ENCODE measurements at places on chromosomes 2 and 18.

DNA sequence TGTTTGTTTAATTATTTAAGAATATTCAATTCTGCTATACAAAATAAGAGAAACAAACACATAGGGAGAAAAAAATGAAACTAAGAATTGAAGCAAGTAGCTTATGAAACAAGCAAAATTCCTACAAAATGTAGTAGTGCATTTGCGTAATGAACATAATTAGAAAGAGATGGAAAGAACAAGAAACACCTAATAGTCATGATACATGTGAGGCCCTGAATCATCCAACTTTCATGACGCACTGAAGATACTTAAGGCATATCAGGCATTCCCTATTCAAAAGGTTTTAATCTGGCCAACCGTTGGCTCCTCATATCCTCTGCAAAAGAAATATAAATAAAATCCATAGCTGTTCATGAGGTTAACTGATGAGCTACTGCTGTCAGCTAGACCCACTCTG, 14.5 kb upstream of the NAB1 start:
- no peak for DNase-seq

GRCh38 chr18:78129260-78129659, 850.4 kb upstream of the SALL3 start:
- no peak for DNase-seq

DNA sequence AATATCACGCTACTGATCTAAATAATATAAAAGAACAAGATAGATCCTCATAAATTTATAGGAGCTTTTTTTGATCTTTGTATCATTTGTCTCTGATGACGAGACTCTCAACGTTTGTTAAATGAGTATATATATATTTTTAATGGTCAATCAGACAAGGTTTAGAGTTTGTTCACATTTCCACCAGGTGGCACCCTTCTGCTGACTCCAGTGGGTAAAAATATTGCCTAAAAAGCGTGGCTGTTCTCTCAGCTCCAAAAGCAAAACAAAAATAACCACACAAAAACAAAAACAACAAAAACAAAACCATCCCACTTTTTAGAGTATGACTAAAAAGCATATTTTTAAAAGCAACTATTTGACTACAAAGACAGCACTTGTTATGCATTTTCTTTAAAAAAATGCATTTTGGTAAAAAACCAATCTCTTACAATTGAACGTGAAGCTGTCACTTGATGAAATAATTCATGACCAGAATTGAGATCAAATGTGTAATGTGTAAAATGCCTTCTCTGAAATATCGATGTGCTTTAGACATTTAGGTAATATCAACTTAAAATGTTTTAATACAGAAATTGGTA, 723.2 kb downstream of the DPP10 start:
- DNase-seq: no peak

GRCh38 chr18:42228581-42228980, 273.5 kb downstream of the PIK3C3 start:
- DNase-seq: no peak

DNA sequence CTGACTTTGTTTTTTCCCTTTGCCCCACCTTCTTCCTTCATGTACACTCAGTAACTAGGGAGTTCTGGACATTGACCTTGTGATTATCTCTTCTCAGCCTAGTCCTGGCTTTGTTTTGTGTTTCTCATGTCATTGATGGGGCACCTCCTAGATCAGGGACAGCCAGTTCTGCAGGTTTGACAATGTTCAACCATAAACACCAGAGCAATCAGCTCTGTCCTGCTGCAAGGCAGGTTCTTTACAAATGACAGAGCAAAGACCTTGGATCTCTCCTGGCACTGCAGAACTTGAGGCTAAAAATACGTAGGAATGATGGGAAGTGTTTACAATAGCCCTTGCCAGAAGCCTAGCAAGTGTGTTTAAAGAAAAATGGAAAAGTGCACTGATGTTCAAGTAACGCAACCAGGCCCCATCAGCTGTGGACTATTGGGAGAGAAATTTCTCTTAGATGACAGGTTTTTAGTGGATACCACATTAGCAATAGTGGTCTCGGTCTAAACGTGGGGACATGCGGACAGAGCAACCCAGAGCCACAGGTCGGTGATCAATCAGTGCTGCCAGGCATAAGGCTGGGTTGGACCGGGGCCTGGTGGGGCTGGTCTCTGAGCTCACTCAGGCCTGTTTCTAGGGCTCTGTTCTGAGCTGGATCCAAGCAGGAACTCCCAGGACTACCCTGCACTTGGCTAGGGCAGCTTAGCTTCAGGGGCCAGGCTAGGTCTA, 76.8 kb downstream of the SOWAHC start:
- DNase-seq: no peak

GRCh38 chr2:44119878-44120277, 48.8 kb upstream of the PPM1B start:
- DNase-seq: no peak

DNA sequence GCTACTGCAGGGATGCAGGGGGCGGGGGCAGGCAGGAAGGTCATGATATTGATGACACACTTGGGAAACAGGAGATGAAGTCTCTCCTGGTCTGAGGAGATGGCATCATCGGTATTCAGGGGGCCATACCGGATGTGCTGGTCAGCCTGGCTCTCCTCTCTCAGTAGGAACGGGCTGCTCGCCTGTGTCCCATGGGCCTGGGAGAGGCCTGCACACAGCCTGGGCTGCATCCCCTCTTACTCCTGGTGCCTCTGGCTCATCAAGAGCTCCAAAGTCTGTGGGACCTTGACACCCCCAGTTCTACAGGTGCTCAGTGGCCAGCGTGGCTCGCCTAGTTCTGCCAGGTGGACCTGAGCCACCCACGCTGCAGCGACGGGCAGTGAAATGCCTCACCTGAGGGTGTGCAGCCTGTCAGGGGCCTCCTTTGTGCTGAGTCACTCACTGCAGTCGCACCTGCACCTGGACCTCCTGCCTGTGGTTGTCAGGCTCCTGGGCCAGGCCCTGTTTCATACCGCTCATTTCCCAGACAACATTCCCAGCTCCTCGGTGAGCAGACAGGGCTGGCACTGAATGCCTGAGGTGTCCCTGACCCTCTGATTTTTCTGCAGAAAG, 18.6 kb upstream of the CNDP1 start:
- no peak for DNase-seq

DNA sequence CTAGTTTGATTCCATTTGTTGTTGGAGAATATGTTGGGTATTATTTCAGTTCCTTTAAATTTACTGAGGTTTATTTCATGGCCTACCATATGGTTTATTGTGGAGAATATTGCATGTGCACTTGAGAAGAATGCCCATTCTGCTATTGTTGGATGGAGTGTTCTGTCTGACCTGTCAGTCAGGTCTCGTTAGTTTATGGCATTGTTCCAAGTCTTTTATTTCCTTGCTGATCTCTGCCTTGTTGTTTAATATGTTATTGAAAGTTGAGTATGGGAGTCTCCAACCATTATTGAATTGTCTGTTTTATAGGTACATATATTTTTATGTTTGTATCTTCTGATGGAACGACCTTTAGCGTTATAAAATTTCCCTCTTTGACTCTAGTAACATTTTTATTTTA, 86.3 kb downstream of the PTPN4 start:
- DNase-seq: no peak

DNA sequence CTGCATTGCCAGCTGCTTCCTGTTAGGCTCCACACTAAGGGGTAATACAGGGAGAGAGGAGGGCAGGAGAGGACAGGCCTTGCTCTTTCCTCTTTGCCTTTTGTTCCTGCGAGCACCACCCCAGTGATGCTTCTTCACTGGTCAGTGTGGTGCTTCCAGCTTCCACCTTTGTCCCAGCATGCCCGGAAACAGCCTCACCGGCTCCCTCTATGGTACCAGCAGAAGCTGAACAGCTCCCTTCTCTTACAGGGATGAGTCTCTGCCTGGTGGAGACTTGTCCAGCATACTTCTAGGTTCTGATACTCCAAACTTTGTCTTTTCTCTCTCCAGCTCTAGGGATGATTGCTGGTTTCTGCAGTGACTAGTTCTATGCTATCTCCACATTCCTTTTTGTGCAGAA, 413.3 kb downstream of the TSN start:
- DNase-seq: no peak

GRCh38 chr2:48415836-48416515, 114.0 kb upstream of the STON1 start:
- DNase-seq: no peak

GRCh38 chr2:199464606-199465352, 7.0 kb upstream of the SATB2 start:
- no peak for DNase-seq

DNA sequence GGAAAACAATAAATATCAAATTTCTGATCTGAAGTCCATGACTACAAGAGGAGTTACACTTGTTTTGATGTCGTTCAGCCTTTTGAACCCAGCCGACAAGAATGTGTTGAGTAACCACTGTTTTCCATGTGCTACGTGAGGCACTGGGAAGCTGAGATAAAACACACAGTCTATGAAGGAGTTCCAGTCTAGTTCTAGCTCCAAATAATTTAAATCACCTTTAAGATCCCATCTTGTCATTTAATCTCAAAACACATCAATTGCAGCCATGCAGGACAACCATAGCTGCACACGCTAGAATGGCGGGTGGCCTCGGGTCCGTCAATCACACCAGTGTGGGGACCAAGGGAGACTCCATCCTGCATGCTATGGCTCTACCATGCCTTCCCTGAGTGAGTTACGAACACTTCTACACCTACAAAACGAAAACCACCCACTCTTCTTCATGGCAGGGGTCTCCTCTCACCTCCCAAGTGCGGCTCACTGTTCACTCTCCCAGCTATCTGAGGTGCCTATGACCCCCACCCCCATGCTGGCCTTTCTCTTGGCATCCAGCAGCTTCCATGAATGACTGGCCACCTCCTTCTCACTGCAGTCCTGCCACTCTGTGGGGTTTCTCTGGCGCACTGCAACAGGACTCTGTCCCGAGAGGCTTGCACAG, 3.8 kb downstream of the FHL2 start:
- peak; percentile 56 for DNase-seq

- DNase-seq: no peak
Observed at GRCh38 chr18:24231773-24232735, 93.2 kb downstream of the CABYR start.

- DNase-seq: no peak
Observed at GRCh38 chr2:161580021-161580420, 44.2 kb upstream of the SLC4A10 start.

DNA sequence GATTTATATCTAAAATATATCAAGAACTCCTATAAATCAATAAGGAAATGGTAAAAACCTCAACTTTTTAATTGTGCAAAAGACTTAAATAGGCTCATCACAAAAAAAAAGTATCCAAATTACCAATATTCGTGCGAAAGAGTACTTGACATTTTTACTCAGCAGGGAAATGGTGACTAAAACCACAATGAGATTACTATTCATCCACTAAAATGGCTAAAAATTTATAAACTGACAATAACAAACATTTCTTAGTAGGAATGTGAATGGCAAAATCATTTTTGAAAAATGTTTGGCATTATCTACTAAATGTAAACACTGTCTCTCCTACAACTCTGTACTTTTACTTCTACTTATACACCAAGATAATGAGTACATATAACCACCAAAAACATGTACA, 184.8 kb upstream of the RND3 start:
- no peak for DNase-seq

GRCh38 chr2:169818241-169818640, 6.5 kb downstream of the METTL5 start:
- no peak for DNase-seq

DNA sequence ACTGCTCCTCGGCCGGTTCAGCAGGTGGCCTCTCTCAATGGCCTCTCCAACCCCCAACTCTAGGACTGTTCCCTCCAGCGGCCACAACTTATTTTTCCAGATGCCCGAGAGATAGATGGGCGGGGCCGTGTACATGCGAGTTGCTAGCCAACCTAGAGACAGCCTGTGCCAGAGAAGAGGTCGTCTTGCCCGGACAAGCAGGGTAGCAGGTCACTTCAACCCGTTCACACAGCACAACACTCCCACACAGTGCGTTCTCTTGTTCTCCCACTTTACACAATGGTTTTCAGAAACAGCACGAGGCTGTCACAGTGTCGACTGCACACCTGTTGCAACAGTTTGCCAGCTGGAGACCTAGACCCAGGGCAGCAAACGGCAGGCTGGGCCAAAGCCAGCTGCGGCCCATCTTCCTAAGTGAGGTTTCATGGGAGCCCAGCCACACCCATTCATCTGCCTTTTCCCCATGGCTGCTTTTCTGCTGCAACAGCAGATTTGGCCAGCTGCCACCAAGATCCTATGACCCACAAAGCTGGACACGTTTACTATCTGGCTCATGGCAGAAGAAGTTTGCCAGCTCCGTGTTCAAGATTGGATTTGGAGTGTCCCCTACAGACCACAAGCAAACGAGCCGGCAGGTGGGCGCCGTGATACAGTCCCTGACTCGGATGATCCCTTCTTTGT, 7.3 kb upstream of the PRLH start:
- DNase-seq: peak; percentile 91

GRCh38 chr18:50189160-50189559, 5.8 kb downstream of the MYO5B start:
- DNase-seq: no peak

DNA sequence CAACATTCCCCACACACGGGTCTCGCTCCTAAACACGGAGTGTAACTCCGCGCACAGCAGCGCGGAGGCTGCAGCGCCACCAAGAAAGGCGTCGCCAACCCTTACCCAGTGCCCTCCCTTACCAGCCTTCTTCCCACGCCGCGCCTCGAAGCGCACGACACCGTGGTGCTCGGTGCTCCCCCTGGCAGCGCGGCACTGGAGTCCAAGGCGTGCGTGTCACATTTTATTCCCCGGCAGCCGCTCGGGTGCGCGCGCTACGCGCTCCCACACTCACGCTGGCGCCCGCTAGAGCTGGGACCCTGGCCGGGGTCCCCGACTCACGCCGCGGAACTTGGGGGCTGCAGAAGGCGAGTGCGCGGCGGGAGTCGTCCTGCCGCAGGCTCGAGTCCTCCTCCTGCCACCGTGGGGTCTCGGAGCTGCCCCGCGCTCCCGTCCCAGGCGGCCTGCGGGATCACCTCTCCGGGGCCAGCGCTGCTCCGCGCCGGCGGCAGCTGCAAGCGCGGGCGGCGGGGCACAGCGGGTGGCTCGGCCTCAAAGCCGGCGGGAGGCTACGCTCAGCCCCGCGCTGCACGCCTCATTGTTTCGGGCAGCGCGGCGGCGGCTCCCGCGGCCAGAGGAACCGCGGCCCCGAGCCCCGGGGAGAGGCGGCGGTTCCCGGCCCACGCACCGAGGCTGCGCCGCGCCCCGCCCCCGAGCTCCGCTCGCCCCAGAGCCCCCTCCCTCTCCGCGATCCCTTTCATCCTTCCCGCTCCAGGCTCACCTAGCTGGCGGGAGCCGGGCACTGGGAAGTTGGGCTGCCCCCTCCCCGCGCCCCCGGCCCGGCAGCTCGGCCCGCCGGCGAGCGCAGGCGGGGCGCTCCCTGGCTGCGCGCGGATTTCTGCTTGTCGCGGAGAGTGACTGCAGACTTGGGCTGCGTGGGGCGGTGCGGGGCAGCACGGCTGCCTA, at the start of gene ST6GAL2:
TSS of gene ST6GAL2 (minus strand) at position 197 of the 945 bp plus-strand sequence. CDS start 42,190 bp downstream, outside the sequence.
- DNase-seq: no peak

GRCh38 chr18:76982038-76982437, 150.5 kb downstream of the MBP start:
- no peak for DNase-seq

GRCh38 chr2:235073868-235074413, 122.1 kb downstream of the SH3BP4 start:
- no peak for DNase-seq

GRCh38 chr2:139170406-139170805, 390.2 kb upstream of the NXPH2 start:
- DNase-seq: no peak

GRCh38 chr18:79496978-79497637, 101.4 kb downstream of the NFATC1 start:
- no peak for DNase-seq

GRCh38 chr2:44680983-44681531, 260.4 kb upstream of the SIX3 start:
- DNase-seq: no peak

- DNase-seq: no peak
Observed at GRCh38 chr18:74200780-74201179, 52.5 kb downstream of the TIMM21 start.

Data from right atrium auricular region (tissue), 2 donors.